Activated CD4-positive, alpha-beta T cell treated with anti-CD3 and anti-CD28 coated beads for 36 hours (primary cell): ENCODE measurements at places on chromosomes 4 and X. TPM values are rescaled to one million over a fixed set of nuclear protein-coding genes. Genes with fewer than 3 reads are reported as not detected.

DNA sequence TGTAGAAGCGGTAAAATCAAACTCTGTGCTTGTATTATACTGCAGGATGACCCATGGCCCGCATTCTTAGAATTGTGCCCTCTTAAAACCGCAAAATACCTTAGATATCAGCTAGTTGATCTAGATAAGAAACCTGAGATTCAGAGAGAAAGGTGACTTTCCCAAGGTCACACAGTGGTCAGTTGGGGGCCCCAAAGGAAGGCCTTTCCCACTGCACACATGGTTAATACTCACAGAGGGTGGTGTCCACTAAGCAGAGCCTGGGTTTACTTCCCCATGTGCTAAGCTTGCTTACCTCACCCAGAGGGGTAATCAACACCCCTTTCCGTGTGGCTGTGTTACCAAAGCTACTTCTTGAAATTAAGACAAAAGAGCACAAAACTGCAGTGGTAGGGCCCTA lies 66.3 kb downstream of the RBM47 start:
- no peak for DNase-seq
- H3K27me3 ChIP-seq: no peaks in the 10 kb centered on the region
- H3K4me3 ChIP-seq: no peak overlapping the region
- no peak overlapping the region for H3K27ac ChIP-seq

FRMD7 gene
- total RNA-seq: not detected

GABRE gene
- total RNA-seq: not detected

- H3K27ac ChIP-seq: no peak overlapping the region
- H3K36me3 ChIP-seq: no peaks in the 10 kb centered on the region
- H3K27me3 ChIP-seq: no peaks in the 10 kb centered on the region
- no peak overlapping the region for H3K4me3 ChIP-seq
- no peak for DNase-seq
These were observed 711.0 kb downstream of the RPA4 start for GRCh38 chrX:97594646-97595224.

SPANXD gene
- total RNA-seq: not detected

NPY2R gene
- total RNA-seq: not detected

DNA sequence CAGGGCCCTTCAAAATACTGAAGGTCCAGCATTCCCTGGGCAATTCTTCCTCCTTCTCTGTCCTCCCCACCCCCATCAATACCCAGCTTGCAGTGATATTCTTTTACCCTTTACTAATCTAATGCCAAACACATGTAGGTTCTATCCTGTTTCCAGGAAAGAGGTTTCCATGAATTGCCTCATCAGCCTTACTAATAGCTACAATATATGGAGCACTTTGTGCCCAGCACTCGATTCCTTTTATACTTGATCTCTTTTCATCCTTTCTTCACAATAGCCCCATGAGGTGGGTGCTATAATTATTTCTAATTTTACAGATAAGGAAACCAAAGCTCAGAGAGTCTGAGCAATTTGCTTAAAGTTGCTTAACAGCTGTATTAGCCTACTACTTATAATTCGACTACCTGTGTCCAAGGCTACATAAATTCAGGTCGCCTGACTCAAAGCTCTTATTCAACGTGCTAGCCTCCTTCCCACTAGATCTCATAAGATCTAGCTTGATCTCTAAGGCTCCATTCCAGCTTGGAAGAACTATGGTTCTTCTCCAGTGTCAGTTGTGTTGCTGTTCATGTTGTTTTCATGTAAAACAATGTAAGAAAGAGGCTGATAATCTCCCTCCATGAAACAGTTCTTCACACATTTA lies 229.6 kb upstream of the PGRMC2 start:
- H3K4me1 ChIP-seq: peaks cover 12% of the 10 kb centered on the region
- no peak overlapping the region for H3K4me3 ChIP-seq
- no peak for DNase-seq

NSUN7 gene
- total RNA-seq: 0.16 TPM

CFAP99 gene
- total RNA-seq: 0.05 TPM

- H3K27ac ChIP-seq: no peak overlapping the region
- H3K4me1 ChIP-seq: no peaks in the 10 kb centered on the region
- H3K4me3 ChIP-seq: no peak overlapping the region
- H3K27me3 ChIP-seq: peaks cover 2% of the 10 kb centered on the region
- no peak for DNase-seq
- no peaks in the 10 kb centered on the region for H3K36me3 ChIP-seq
These were observed 100.9 kb upstream of the RXFP1 start for GRCh38 chr4:158420782-158421181.

- H3K27me3 ChIP-seq: peaks cover 4% of the 10 kb centered on the region
- no peak overlapping the region for H3K27ac ChIP-seq
- no peaks in the 10 kb centered on the region for H3K36me3 ChIP-seq
These were observed 140.5 kb downstream of the ASB9 start for GRCh38 chrX:15129412-15129811.

DNA sequence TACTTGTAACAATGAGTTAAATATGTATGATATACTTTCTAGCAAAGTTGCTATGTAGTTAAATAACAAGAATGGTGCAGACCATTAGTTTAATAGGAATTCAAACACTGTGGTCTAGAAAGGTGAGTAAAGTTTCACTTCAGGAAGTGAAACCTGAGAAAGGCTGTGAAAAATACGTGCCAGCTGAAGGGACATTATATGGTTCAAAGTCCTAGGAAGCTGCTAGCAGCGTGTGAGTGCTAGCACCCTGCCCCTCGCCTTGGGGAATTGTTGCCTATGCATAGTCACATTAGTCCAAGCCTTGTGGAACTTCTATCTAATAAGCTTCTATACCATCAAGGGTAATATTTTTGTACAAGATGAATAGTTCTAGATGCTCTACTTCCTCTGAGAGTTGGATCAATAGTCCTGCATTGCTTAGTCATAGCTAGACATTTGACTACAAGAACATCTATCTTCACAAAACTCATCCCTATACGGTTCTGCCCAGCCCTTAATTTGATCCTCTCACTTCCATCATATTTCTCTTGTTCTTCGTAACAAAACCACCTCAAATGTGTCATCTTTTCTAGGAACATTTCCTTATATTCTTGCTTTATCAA lies 45.8 kb upstream of the ARSJ start:
- H3K4me3 ChIP-seq: no peak overlapping the region
- DNase-seq: no peak
- no peak overlapping the region for H3K27ac ChIP-seq
- H3K27me3 ChIP-seq: no peaks in the 10 kb centered on the region
- H3K4me1 ChIP-seq: no peaks in the 10 kb centered on the region
- H3K36me3 ChIP-seq: no peaks in the 10 kb centered on the region

PRDM5 gene
- not detected for total RNA-seq

DNA sequence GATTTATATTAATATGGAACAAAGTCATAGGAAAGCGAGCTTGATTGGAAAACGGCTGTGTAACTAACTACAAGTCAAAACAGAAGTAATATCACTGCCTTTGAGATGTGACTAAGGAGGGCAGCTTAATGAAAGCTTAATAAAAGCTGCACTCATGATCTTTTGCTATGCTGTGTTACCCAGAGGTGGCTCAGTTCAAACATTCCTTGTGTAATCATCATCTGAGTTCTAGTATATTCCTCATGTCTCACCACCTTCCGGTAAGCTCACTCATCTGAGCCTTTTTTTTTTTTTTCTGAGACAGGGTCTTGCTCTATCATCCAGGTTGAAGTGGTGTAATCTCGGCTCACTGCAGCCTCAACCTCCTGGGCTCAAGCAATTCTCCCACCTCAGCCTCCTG lies 5.0 kb downstream of the GRPEL1 start:
- no peak for DNase-seq
- H3K27me3 ChIP-seq: no peaks in the 10 kb centered on the region
- no peak overlapping the region for H3K4me3 ChIP-seq
- H3K4me1 ChIP-seq: peaks cover 39% of the 10 kb centered on the region

- no peaks in the 10 kb centered on the region for H3K4me1 ChIP-seq
- DNase-seq: no peak
- peaks cover 3% of the 10 kb centered on the region for H3K36me3 ChIP-seq
- H3K27me3 ChIP-seq: no peaks in the 10 kb centered on the region
These were observed 17.4 kb downstream of the CCNG2 start for GRCh38 chr4:77174426-77174825.

DNA sequence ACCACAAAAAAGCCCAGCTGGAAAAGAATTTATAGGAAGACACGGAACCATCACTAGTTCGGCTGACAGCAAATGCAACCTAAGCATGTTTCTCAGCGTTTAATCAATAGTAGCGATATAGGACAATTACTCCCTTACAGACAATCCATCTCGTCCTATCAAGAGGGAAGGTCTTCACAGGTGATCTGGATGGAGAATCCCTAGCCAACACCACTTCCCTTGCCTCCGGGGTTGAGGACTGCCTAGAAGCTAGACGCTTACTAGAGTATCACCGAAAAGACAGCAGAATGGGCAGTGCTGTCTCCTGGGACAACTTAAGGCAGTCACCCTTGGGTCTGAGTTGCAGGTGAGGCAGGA lies 32.1 kb upstream of the MAML3 start:
- no peak overlapping the region for H3K27ac ChIP-seq
- no peak for DNase-seq
- no peaks in the 10 kb centered on the region for H3K4me1 ChIP-seq
- H3K4me3 ChIP-seq: no peak overlapping the region
- H3K27me3 ChIP-seq: no peaks in the 10 kb centered on the region
- H3K36me3 ChIP-seq: no peaks in the 10 kb centered on the region

DNA sequence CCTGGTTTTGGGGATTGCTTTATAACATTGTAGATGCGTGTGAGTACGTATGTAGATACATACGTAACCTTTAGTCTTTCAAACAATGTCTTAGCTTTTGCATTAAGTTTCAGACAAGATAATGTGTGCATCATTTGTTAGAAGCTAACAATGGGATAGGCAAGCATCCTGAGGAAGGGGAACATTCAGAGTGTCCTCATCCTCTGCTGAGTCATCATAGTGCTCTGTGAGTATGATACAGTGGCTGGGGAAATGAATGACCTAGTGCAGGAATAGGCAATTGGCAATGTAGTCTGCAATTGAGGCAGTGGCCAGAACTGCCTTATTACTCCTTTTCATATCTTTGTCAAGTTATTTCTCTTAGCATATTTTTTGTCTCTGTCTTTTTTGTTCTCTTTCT lies 7.3 kb downstream of the NAP1L5 start:
- H3K27me3 ChIP-seq: no peaks in the 10 kb centered on the region
- H3K36me3 ChIP-seq: peaks cover 29% of the 10 kb centered on the region
- no peak overlapping the region for H3K27ac ChIP-seq
- no peaks in the 10 kb centered on the region for H3K4me1 ChIP-seq
- no peak for DNase-seq

DNA sequence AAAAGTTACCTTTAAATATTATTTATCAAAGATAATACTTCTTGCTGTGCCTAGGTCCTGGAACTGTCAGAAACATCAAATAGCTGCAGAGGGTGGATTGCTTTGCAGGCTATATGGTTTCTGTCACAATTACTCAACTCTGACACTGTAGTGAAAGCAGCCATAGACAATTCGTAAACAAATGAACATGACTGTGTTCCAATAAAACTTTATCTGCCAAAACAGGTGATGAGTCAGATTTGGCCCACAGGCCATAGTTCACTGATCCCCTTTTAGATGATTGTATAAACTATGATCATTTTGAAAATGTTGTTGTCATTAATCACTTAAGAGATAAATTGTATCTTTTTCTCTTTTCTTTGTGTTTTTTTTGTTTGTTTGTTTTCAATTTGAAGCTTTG lies 8.4 kb upstream of the MEPE start:
- no peak for DNase-seq
- H3K4me1 ChIP-seq: no peaks in the 10 kb centered on the region
- H3K36me3 ChIP-seq: no peaks in the 10 kb centered on the region
- H3K4me3 ChIP-seq: no peak overlapping the region
- peaks cover 16% of the 10 kb centered on the region for H3K27me3 ChIP-seq

DNA sequence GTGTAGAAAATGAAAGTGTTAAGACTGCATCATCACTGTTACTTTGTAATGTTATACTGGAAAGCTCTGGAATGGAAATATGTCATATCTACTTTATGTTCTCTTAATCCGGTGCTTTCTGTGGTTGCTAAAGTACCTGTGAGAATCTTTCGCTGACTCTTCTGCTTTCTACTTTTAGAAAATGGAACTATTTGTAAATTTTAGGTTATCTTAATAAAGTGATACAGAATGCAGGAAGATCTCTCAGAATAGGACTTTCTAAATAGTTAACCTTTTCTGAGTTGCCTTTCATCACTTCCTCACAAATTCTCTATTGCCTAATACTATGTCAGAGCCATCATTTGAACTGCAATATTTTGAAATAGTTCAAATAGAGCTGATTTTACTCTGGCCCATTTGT lies 69.3 kb downstream of the BMP2K start:
- H3K4me1 ChIP-seq: peaks cover 2% of the 10 kb centered on the region
- H3K27ac ChIP-seq: no peak overlapping the region
- H3K27me3 ChIP-seq: no peaks in the 10 kb centered on the region

GRCh38 chrX:32847921-32848320 lies 363.4 kb downstream of the DMD start:
- no peak overlapping the region for H3K4me3 ChIP-seq
- DNase-seq: no peak
- H3K36me3 ChIP-seq: no peaks in the 10 kb centered on the region
- no peaks in the 10 kb centered on the region for H3K4me1 ChIP-seq
- H3K27me3 ChIP-seq: no peaks in the 10 kb centered on the region

DNA sequence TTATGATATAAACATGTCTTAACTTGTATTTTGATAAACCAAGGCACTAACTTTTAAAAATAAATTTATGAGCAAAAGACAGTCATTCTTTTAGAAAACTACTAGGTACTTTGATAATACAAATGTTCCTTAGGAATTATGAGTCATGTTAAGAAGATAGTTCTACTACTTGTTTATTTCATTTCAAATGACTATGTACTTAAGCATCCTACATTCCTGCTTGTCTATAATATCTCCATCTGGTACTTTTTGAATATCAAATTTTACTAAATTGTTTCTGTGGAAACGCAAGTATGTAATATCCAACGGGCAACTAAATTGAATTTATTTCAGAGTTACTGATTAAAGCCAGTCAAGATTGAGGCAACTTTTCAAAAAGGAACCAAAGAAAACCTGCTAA lies 61.8 kb downstream of the CAMK2D start:
- no peak for DNase-seq
- no peaks in the 10 kb centered on the region for H3K27me3 ChIP-seq
- peak overlapping the region; percentile 74 for H3K27ac ChIP-seq
- H3K36me3 ChIP-seq: peaks cover 28% of the 10 kb centered on the region
- no peak overlapping the region for H3K4me3 ChIP-seq

DGAT2L6 gene
- total RNA-seq: not detected

GRCh38 chr4:145281951-145282350 lies 101.6 kb upstream of the OTUD4 start:
- DNase-seq: no peak
- no peaks in the 10 kb centered on the region for H3K36me3 ChIP-seq
- peaks cover 10% of the 10 kb centered on the region for H3K27me3 ChIP-seq
- no peak overlapping the region for H3K27ac ChIP-seq
- no peak overlapping the region for H3K4me3 ChIP-seq

CXCL1 gene
- not detected for total RNA-seq
